Daoy (cell line): ENCODE measurements at places on chromosomes 3 and 15.
A peak's percentile ranks its signal among the peaks of the same experiment; 100 is the strongest.

GRCh38 chr3:168709073-168709472, 613.3 kb upstream of the GOLIM4 start:
- no peak for DNase-seq

DNA sequence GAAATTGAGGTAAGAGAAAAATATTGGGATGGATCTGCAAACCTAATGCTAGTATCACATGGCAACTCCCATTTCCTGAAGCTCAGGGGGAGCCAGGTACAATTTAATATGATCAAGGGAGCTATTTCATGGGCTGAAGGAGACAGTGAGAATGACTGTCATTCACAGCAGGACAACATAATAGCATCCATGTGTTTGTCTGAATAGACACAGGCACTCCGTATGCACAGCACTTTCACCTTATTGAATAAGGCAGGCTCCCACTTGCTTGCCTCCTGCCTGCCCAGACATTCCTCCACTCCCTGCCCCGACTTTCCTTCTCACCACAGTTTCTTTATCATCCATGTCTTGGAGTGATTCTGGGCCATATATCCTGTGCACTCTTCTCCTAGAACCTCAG, 156.6 kb upstream of the SLC24A5 start:
- no peak for DNase-seq

GRCh38 chr3:30641416-30642251, 35.2 kb downstream of the TGFBR2 start:
- DNase-seq: no peak

DNA sequence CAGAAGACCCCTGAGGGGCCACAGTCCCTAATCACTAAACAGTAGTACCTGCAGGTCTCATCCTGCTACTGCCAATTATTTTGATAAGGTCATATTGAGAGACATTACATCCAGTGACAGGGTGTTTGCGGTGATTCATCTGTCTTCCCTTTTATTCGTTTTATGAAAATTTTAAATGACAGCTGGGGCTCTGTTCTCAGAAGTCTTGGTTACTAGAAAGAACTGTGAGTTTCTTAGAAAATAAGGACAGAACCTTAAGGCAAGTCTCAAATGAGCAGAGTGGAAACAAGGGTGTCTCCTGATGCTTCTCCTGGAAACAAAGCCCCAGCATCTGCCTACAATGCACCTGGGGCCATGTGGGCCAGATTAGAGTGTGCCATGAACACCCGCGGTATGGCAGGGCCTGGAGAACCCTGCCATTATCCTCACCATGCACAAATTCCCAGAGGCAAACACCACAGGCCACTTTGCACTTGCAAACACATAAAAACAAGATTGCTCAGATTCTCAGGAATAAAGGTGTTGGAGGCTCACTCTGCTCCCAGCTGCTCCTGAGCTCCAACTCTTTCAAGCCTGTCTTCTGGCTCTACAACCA, 66.3 kb upstream of the IQSEC1 start:
- no peak for DNase-seq

GRCh38 chr3:56985878-56986277, 74.6 kb upstream of the SPATA12 start:
- DNase-seq: no peak

GRCh38 chr15:70555713-70556112, 207.6 kb downstream of the UACA start:
- DNase-seq: no peak

DNA sequence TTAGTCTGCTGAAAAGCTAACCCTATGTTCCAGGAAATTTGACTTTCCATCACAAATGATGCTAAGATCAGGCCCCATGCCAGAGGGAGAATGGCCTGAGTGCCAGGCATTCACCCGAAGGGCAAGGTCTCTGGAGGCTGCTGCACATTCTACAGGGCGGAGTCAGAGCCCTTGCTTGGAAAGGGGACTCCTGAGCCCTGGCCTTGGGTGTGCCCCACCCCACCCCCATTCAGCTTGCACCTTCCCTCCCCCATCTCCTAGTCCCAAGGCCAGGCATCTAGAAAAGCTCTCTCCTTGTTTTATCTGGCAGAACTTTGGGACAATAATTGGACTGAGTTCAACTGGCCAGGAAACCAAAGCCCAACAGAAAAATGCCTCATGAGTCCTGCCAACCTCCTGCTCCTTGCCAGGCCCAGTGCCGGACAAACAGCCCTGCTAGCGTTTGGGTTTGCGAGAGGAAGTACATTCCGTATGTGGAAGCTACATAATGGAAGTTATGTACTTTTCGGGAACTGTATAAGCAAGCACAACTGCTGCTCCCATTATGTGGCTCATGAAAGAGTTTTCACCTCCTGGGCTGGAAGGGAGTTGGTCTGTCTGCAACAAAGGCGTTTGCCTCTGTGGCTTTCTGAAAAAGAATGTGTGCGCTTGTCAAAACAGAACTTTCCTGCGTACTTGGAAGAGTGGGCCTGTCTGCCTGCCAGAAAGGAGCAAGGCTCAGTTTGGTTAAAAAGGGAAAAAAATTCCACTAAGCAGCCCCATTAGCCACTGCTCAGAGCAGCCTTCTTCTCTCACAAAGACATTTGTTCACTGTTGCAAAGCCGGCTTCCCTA, 321.5 kb upstream of the CTNNB1 start:
- peak; percentile 11 for DNase-seq

DNA sequence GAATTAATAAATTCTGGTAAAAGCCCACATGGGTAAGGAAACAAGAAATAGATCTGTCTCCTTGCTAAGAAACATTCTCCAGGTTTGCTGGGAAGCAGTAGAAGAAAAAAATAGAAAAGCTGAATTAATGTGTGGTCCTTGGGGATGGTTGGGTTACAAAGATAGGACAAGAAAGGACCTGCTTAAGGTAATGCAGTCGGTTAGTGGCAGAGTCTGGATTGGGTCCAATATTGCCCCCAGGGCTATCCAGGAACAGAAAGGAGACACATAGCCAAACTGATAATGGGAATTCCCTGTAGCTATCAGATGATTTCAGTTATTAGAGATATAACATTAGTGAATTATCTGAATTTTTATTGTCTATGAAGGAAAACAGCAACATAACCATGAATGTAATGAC, 584.3 kb downstream of the ROBO1 start:
- no peak for DNase-seq
